Hippocampal formation (tissue), 2 donors: ENCODE measurements at places on chromosomes 1 and 21.
A peak's percentile ranks its signal among the peaks of the same experiment; 100 is the strongest.

DNA sequence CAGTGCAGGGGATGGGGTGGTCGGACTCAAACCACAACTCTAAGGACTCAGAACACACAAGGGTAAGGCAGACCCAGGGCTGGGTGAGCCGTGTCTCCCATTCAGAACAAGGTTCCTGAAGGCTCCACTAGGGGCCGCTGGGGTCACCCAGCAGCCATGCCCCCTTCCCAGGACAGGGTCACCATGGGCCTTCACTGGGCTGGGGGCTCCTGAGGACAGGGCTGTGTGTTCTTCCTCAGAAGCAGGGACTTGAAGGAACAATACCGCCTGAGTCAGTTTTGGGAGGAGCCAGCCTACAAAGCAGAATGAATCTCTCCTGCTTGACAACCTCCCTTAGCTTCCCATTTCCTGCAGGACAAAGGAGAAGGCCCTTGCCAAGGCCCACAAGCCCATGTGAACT is 15.4 kb downstream of the RIMS3 start:
- no peak for DNase-seq

DNA sequence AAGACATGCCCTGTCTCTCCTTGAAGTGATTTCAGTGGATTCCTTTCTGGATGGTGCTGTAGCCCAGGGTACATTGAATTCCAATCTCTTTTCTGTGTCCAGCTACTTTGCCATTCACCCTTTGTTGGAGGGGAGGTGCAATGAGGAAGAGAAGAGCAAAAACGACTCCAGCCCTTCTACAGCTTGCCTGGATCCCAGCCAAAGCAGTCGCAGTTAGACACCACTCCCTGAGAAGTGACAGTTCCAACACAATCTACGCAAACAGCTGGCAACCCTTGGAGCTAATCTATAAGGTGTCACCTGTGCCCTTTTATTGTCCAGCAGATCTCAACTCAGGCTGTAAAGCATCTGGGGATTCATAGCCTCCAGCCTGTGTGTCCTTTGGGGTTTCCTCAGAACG is 4.6 kb downstream of the CD244 start:
- DNase-seq = no peak

- DNase-seq = no peak
Measured at GRCh38 chr1:62796221-62796620, 12.3 kb downstream of the ATG4C start.

- DNase-seq = peak; percentile 58
Measured at GRCh38 chr1:204084247-204084772, 11.4 kb downstream of the SOX13 start.

GRCh38 chr1:12544357-12544756 is 73.7 kb downstream of the DHRS3 start:
- DNase-seq = no peak

GRCh38 chr1:7234471-7234755 is 449.2 kb downstream of the CAMTA1 start:
- DNase-seq = no peak
